ENCODE measurements at places on chromosomes 7 and 10.

GRCh38 chr7:71348821-71349681 is 217.1 kb downstream of the GALNT17 start:
- DNase-seq, result peak; percentile 22

- no peak for DNase-seq
Measured at GRCh38 chr7:46525876-46526275, 604.8 kb upstream of the IGFBP3 start.

DNA sequence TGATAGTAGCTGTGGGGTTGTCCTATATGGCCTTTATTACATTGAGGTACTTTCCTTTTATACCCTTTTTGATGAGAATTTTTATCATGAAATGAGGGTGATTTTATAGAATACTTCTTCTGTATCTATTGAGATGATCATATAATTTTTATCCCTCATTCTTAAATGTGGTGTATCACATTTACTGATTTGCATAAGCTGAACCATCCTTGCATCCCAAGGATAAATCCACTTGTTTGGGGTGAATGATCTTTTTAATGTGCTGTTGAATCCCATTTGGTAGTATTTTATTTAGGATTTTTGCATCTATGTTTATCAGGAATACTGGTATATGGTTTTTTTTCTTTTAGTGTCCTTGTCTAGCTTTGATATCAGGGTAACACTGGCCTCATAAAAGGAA is 84.5 kb upstream of the IL6 start:
- no peak for DNase-seq

- DNase-seq, result peak; percentile 82
Measured at GRCh38 chr7:2354939-2355704, 495 bp downstream of the EIF3B start.

- DNase-seq, result peak; percentile 80
Measured at GRCh38 chr10:13349463-13350274, 1.6 kb upstream of the SEPHS1 start.

DNA sequence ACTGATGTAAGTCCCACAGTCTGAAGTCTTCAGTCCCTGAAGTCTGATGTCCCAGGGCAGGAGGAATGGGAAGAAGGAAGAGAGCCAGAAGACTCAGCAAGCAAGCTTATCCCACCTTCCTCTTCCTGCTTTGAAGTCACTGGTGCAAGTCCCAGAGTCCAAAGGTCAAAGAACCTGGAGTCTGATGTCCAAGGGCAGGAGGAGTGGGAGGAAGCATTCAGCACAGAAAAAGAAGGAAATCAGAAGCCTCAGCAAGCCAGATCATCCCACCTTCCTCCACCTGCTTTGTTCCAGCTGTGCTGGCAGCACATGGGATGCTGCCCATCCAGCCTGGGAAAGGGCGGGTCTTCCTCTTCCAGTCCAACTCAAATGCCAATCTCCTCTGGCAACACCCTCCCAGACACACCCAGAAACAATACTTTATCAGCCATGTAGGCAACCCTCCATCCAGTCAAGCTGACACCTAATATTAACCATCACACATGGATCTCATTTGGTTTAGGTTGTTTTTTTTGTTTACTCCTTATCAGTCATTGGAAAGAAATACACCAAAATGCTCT is 50.9 kb downstream of the ADAM12 start:
- DNase-seq, result no peak

DNA sequence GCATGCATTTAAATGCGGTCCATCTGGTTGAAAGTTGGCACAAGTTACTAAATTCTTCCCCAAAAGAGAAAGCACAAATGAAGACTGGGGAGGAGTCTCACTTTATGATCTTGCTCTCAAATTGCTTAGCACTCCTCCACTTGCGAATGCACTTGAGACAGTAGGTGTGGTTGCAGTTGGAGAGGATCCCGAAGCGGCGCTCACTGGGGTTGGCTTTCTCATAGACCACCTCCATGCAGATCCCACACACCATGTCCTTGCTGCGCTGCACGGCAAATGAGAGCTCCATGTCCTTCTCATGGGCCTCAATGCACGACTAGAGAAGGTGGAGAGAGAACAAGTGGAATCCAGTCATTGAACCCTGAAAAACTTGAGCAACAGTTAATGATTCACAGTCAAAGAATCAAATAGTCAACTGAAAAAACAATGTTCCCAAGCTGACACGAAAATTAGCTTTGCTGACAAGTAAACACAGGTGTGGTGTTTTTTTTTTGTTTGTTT is 22.7 kb downstream of the MKRN1 start:
- DNase-seq, result no peak

- no peak for DNase-seq
Measured at GRCh38 chr7:11478426-11478825, 353.6 kb downstream of the THSD7A start.

GRCh38 chr10:99920901-99921300 is 88.8 kb downstream of the DNMBP start:
- no peak for DNase-seq

DNA sequence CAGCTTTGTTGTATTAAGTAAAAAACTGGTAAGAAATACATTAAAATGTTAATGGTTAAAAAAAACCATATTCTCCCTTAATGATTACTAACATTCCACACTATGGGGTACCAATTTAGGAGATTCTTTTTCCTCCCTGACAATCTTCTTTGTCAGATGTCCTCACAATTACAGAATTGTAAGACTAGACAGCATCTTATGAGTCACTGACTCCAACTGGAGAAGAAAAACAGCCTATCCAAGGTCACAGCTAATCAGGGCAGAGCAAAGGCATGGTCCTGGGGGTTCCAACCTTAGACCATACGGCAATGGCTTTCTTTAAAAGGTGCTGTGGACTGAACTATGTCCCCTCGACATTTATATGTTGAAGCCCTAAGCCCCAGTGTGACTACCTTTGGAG is 127.6 kb downstream of the DLG5 start:
- DNase-seq, result no peak

- no peak for DNase-seq
Measured at GRCh38 chr7:158740013-158740656, 35.5 kb upstream of the NCAPG2 start.

- no peak for DNase-seq
Measured at GRCh38 chr10:89707372-89707771, 6.0 kb downstream of the KIF20B start.

GRCh38 chr10:53209944-53210611 is 437.5 kb upstream of the MBL2 start:
- peak; percentile 19 for DNase-seq

- DNase-seq, result no peak
Measured at GRCh38 chr10:46309511-46310142, 22.8 kb downstream of the ANTXRL start.

- DNase-seq, result no peak
Measured at GRCh38 chr10:13143766-13144165, 17.6 kb upstream of the MCM10 start.

DNA sequence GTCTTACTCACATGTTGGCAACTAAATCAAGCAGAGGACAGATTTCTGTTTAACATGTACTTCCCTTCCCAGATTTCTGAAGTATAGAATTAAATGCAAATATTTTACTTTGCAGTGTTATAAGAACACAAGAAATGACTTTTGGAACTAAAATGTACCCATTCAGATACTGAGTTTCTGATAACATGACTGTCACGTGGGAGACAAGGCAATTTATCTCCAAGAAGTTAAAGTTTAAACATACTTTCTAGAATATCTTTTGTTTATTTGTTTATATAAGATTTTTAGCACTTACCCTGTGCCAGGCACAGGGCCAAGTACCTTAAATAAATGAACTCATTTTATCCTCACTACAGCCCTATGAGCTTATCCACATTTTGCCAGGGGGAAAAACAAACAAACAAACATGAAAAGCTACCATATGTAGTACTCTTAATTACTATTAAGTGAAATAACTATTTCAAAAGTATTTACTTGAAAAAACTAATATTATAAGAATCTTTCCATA is 807.1 kb upstream of the KCND2 start:
- no peak for DNase-seq

GRCh38 chr7:98110249-98111022 is 3.8 kb downstream of the LMTK2 start:
- peak; percentile 29 for DNase-seq

GRCh38 chr7:81298951-81299666 is 380.3 kb upstream of the SEMA3C start:
- DNase-seq, result no peak
